Activated CD4-positive, alpha-beta memory T cell treated with anti-CD3 and anti-CD28 coated beads, Interleukin-2, amount 10 ng/mL, durations not matched to agents 7 days and 5 days (primary cell): ENCODE measurements at places on chromosomes 11 and 22. TPM values are rescaled to one million over a fixed set of nuclear protein-coding genes. Genes with fewer than 3 reads are reported as not detected.

Gene SULT4A1
- total RNA-seq, result not detected

Gene MICAL2
- 143 TPM for total RNA-seq

Gene CASP4
- total RNA-seq, result 138 TPM

Gene TMEM191B
- total RNA-seq, result 1.3 TPM

Gene NLRP10
- not detected for total RNA-seq

Gene ART5
- total RNA-seq, result not detected

Gene HEPACAM
- total RNA-seq, result not detected

Gene KCNK4
- not detected for total RNA-seq

Gene MOB2
- total RNA-seq, result 52.9 TPM

Gene FAM181B
- not detected for total RNA-seq

Gene FOLR1
- not detected for total RNA-seq

Gene MYO7A
- 0.50 TPM for total RNA-seq

Gene MB
- not detected for total RNA-seq

Gene GRM5
- total RNA-seq, result not detected

Gene TAF10
- 159 TPM for total RNA-seq

Gene CLMP
- total RNA-seq, result 0.81 TPM

Gene KCNQ1
- total RNA-seq, result 14.8 TPM

Gene AHNAK
- 360 TPM for total RNA-seq

Gene MTCH2
- total RNA-seq, result 87.8 TPM

Gene C11orf16
- not detected for total RNA-seq

Gene TMEM45B
- total RNA-seq, result 3.3 TPM

Gene SLC22A25
- not detected for total RNA-seq

Gene RAB39A
- 0.28 TPM for total RNA-seq

Gene NRGN
- total RNA-seq, result 8.4 TPM

Gene KRTAP5-9
- total RNA-seq, result not detected

Gene PKNOX2
- total RNA-seq, result not detected

Gene RNF26
- 35.1 TPM for total RNA-seq

Gene TRIM3
- total RNA-seq, result 9.9 TPM

Gene MYBPC3
- not detected for total RNA-seq

Gene DRG1
- total RNA-seq, result 73.4 TPM

Gene FIBIN
- not detected for total RNA-seq

Gene CEND1
- total RNA-seq, result 1.6 TPM

Gene SAA4
- not detected for total RNA-seq

Gene EIF3L
- 331 TPM for total RNA-seq

Gene PKP3
- total RNA-seq, result not detected

Gene MADD
- total RNA-seq, result 107 TPM

Gene ROBO4
- not detected for total RNA-seq

Gene RFPL3
- not detected for total RNA-seq

Gene MS4A6E
- total RNA-seq, result not detected

Gene KCNA4
- total RNA-seq, result not detected

Gene DENND5A
- 13.7 TPM for total RNA-seq

Gene SORL1
- total RNA-seq, result 115 TPM
